Immature natural killer cell (primary cell): ENCODE measurements at places on chromosomes 6 and 20. TPM values are rescaled to one million over a fixed set of nuclear protein-coding genes. Genes with fewer than 3 reads are reported as not detected.

TSBP1 gene
- not detected for polyA plus RNA-seq

HLA-DMB gene
- polyA plus RNA-seq = 38.3 TPM

SLC32A1 gene
- polyA plus RNA-seq = not detected

CNKSR3 gene
- polyA plus RNA-seq = not detected

ECT2L gene
- not detected for polyA plus RNA-seq

GABRR1 gene
- polyA plus RNA-seq = not detected

GATA5 gene
- not detected for polyA plus RNA-seq

CD24 gene
- polyA plus RNA-seq = 0.28 TPM

SAMD3 gene
- 376 TPM for polyA plus RNA-seq

OR2J1 gene
- polyA plus RNA-seq = not detected

MEP1A gene
- polyA plus RNA-seq = not detected

SLC4A11 gene
- not detected for polyA plus RNA-seq

CRISP3 gene
- polyA plus RNA-seq = not detected
